ENCODE measurements at places on chromosomes 5 and 9. TPM values are rescaled to one million over a fixed set of nuclear protein-coding genes. Genes with fewer than 3 reads are reported as not detected.

GRCh38 chr9:130997925-130998596 is 10.9 kb upstream of the LAMC3 start:
- DNase-seq: peak; percentile 85

DNA sequence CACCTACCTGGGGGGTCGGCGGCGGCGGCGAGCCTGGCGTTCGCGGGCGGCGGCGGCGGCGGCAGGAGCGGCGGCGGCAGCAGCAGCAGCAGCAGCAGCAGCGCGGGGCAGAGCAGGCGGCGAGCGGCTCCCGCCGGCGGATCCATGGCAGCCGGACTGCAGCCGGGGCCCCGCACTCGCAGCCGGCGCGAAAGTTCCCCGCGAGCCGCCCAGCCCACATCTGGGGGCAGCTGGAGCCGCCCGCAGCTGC is 153 bp downstream of the ADAMTS2 start:
- DNase-seq: no peak

DNA sequence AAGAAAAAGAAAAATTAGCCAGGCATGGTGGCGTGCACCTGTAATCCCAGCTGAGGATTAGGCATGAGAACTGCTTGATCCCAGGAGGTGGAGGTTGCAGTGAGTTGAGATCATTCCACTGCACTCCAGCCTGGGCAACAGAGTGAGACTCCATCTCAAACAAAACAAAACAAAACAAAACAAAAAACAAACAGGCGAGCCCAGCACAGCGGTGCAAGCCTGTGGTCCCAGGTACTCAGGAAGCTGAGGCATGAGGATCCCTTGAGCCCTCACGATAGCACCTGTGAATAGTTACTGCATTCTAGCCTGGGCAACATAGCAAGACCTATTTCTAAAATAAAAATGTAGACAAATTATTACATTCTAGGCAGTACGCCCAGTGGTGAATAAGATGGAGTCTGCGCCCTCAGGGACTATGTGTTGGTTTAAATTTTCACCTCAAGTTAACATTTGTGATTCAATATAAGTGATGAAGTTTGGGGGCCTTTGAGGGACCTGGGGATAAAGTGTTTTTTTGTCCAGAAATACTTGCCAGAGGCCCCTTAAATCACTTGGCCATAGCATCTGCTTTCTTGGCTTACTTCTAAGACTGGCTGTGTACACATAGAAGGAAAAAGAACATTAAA is 3.4 kb upstream of the GAPVD1 start:
- DNase-seq: no peak

- DNase-seq: no peak
These were observed 8.6 kb downstream of the PDCD1LG2 start for GRCh38 chr9:5518937-5519319.

GRCh38 chr9:113602126-113603047 is 138.9 kb downstream of the RGS3 start:
- DNase-seq: peak; percentile 88

DNA sequence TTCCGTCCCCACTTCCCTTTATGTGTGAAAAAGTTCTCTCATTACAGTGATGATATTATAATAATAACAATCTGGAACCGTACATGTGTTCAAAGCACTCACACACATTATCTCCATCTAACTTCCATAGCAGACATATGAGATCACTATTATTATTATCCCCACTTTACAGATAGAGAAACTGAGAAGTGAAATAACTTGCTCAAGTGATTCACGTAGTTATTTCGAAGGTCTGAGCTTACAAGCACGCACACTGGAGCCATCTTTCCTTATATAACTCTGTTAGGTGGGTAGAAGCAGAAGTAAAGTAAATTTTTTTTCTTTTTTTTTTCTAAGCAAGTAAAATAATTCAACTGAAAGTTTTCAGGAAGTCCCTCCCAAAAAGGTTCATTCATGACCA is 62.9 kb upstream of the PTGER4 start:
- no peak for DNase-seq

GRCh38 chr5:149028984-149029383 is 33.9 kb downstream of the SH3TC2 start:
- DNase-seq: no peak

- DNase-seq: no peak
These were observed 36.0 kb downstream of the CAMK2A start for GRCh38 chr5:150253416-150254208.

- DNase-seq: no peak
These were observed 98.8 kb upstream of the EFNA5 start for GRCh38 chr5:107769519-107769918.

GRCh38 chr9:69078581-69078980 is 43.0 kb downstream of the FXN start:
- peak; percentile 42 for DNase-seq

- DNase-seq: no peak
These were observed 120.2 kb upstream of the PITX1 start for GRCh38 chr5:135154197-135154596.

DNA sequence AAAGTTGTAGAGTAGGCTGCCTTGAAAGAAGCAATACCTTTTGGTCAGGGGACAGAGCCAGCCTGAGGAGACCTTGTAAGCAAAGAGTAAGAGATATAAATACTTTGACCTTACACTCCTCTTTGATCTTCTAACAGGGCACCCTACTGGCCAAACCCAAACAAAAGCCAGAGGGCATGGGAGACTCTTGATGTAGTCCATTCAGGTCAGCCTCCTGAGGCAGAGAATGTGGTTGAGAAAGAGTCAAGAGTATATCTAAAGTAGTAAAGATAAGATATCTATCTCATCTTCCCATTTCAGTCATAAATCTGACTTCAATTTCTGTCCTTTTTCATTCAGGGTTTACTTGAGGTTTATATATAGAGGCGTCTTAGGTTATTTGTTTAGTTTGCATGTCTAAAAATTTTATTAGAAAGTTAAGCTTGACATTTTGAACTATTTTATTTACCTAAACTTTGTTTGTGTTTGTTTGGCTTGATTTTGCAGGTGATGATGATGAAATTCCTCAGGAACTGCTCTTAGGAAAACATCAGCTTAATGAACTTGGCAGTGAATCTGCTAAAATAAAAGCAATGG is 125.7 kb downstream of the NIPBL start:
- no peak for DNase-seq

- peak; percentile 82 for DNase-seq
These were observed at the start of gene IDNK for GRCh38 chr9:83622939-83623678. Gene IDNK, plus strand, starts transcription at chr9:83623143. Its CDS starts 29 bp downstream, at chr9:83623172.

GRCh38 chr9:95270790-95271189 is 46.7 kb downstream of the FANCC start:
- DNase-seq: no peak

DNA sequence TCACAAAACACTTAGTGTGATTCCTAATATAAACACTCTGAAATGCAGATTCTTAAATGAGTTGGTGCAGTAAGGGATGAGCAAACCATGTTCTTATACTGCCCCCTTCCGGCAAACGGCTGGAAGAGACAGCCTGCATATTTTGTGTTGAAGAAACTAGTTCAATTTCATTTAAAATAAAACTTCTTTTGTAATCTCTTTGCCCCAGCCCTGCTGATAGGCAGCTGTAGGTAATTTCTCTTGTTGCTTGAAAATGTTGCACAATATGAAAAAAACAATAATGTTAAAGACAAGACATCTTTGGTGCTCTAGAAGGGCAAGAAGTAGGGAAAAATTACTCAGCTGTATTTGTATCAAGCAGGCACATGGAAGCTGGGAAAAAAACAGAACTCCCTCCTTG is 89.7 kb upstream of the CCNG1 start:
- DNase-seq: no peak

GRCh38 chr5:56685503-56686217 is 129.7 kb upstream of the MAP3K1 start:
- DNase-seq: no peak

DNA sequence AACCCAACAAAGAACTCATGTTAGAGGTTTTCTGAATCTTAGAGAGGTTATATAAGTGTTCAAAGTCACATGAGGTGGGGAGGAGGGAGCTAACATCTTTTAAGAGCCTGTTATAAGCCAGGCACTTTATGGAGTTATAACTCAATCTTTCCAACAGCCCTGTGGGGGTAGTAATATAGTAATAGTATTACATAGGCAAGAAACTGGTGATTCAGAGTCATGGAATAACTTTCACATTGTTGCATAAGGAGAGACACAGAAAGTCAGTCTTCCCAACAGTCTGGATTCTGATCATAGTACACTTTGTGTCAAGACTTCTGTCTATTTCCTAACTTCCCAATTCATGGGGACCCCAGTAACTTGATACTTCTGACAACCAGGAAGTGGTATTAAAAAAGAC is 89.2 kb downstream of the ACER2 start:
- DNase-seq: no peak

GRCh38 chr5:158313027-158313732 is 454.2 kb upstream of the CLINT1 start:
- DNase-seq: no peak

DNA sequence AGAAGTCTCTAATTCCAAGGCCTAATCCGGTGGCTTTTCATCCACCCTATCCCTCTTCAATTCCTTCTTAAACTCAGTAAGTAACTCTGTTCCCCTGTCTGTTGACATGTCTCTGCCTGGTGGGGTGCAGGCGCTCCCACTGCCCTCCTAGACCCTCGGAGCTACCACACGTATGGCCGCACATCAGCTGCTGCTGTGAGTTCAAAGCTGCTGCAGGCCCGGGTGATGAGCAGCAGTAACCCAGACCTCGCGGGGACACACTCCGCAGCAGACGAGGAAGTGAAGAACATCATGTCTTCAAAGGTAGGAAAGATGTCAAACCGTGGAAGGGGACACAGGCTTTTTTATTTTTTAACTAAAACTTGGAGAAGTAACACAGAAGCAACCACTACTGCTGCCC is 167.7 kb downstream of the DOCK8 start:
- DNase-seq: no peak

GRCh38 chr9:35891646-35892045 is 14.4 kb upstream of the HRCT1 start:
- no peak for DNase-seq

- DNase-seq: no peak
These were observed 21.8 kb downstream of the SLIT3 start for GRCh38 chr5:169279125-169279524.

DNA sequence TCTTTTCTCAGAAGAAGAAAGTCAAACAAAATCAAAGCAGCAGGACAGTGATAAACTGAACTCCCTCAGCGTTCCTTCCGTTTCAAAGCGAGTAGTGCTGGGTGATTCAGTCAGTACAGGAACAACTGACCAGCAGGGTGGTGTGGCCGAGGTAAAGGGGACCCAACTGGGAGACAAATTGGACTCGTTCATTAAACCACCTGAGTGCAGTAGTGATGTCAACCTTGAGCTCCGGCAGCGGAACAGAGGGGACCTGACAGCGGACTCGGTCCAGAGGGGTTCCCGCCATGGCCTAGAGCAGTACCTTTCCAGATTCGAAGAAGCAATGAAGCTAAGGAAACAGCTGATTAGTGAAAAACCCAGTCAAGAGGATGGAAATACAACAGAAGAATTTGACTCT is 2.7 kb downstream of the CAMLG start:
- no peak for DNase-seq

DNA sequence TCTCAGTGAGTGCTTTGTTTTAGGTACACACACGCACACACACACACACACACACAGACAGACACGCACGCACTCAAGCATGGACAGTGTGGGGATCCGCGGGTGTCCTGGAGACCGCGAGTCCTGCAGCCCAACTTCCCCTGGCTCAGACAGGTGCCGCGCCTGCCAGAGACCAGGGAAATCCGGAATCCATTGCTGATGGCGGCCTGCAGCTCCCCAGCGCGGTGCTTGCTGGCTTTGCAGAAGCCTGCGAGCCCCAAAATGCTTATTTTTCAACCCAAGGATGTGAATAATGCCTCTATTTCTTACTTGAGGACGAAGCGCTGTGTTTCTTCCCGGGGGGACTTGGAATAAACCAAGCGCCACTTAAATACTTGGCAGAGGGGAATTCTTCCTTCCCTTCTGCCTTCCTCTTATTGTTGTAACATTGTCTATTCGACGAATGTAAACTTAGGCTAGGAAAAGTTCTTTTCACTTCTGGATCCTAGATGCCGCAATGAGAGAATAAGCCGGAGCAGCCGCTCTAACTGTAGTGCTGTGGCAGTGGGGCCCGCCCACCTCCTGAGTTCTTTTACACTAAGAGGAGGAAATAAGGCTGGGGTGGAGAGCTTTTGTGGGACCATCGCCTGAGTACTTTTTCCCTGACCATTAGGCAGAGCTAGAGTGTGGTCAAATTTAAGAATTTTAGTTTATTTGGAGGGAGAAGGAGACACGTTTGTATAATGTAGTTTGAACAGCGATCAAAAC is 802 bp downstream of the ITGA2 start:
- DNase-seq: peak; percentile 46

DNA sequence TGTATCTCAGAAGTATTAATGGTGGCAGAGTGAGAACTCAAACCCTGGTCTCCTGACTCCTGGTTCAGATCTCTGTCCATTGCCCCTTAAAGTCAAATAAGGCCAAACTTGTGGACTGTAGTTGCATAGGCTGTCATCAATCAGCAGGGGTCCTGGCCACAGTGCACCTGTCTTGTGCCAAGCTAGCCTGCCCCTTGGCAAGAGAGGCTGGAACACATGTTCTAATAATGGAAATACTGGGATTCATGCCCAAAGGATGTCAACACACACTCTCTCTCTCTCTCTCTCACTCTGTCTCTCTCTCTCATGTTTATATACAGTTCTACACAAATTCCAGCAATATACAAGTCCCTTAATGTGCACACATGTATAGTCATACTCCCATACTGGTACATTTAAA is 44.3 kb downstream of the GLRA1 start:
- peak; percentile 81 for DNase-seq

DNA sequence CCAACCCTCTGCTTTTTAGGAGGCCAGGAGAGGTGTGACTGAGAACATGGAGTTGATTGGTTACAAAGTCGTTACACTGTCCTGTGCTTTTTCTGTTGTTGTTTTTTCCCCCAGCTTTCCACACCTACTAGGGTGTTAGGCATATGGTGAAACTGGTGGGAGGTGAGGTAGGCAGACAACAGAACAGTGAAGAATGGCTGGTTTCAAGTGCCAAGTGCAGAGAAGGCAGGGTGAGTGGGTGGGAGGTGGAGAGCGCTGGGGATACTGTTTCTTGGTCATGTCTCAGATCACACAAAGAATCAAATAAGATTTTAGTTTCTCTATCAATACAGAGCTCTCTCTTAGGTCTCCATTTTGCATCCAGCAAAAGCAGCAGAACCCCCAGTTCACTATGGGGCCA is 2.2 kb upstream of the SPTAN1 start:
- no peak for DNase-seq

GRCh38 chr9:68861436-68861835 is 152.5 kb downstream of the PRKACG start:
- DNase-seq: peak; percentile 57

- no peak for DNase-seq
These were observed 598 bp upstream of the TMED7 start for GRCh38 chr5:115626445-115626823.

GRCh38 chr9:88889386-88889785 is 101.9 kb upstream of the S1PR3 start:
- DNase-seq: no peak

Gene C9orf153
- 0.42 TPM for total RNA-seq

Gene SLC6A19
- total RNA-seq: not detected

Gene RNF208
- total RNA-seq: 29.7 TPM

Gene PIP5KL1
- not detected for total RNA-seq

Gene ELAVL2
- total RNA-seq: not detected

Gene FOXD4L6
- total RNA-seq: not detected

Gene PTGER4
- total RNA-seq: 6.6 TPM

Gene WDR55
- 12.1 TPM for total RNA-seq

Gene RNF180
- total RNA-seq: 12.5 TPM

Gene WWC1
- 4.3 TPM for total RNA-seq

Gene IRGM
- total RNA-seq: not detected

Gene CDX1
- not detected for total RNA-seq

Gene CCDC192
- not detected for total RNA-seq

Gene VPS13A
- 39.0 TPM for total RNA-seq

Gene LTC4S
- total RNA-seq: 7.1 TPM
